NCI-H2081 (cell line): ENCODE measurements at places on chromosomes 7 and 10.

- DNase-seq, result no peak
Measured at GRCh38 chr10:68564712-68565111, 4.6 kb downstream of the TET1 start.

DNA sequence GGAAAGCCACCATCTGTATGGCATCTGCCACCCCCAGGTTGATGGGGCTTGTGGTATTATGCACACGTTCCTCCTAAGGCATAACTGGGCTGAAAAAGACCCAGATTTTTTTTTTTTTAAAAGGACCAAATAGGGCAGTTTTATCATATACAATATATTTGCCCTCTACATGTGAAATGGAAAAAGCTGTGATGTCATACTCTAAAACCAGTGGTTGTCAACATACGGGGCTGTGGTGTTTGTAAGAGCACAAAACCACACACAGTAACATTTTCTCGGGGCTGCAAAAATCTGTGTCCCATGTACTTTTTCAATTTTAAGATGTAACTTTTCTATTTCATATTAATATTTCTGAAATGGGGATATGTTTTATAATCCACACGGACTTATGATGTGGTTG, 34.9 kb downstream of the FAM171A1 start:
- no peak for DNase-seq

- no peak for DNase-seq
Measured at GRCh38 chr7:20779041-20779440, 7.6 kb downstream of the SP8 start.

GRCh38 chr7:25313526-25313925, 85.2 kb upstream of the NPVF start:
- no peak for DNase-seq

- no peak for DNase-seq
Measured at GRCh38 chr10:91883549-91884444, 25.5 kb downstream of the FGFBP3 start.

GRCh38 chr7:20329389-20330238, 1.1 kb upstream of the ITGB8 start:
- peak; percentile 70 for DNase-seq

- DNase-seq, result no peak
Measured at GRCh38 chr7:107396990-107397389, 72.9 kb upstream of the GPR22 start.

DNA sequence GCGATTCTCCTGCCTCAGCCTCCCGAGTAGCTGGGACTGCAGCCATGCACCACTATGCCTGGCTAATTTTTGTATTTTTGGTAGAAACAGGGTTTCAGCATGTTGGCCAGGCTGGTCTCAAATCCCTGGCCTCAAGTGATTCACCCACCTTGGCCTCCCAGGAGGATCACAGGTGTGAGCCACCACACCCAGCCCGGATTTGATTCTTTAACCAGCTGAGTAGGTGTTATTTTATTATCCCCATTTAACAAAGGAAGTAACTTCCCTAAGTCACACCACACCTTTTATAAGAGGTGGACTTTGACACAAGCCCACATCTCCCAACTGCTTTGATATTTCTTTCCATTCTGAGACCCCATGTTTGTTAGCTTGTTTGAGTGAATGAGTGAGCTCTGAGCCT, 25.0 kb downstream of the SLC25A28 start:
- no peak for DNase-seq

GRCh38 chr10:28952523-28952922, 275.2 kb downstream of the BAMBI start:
- DNase-seq, result no peak

GRCh38 chr7:92133133-92133736, 1.0 kb downstream of the CYP51A1 start:
- no peak for DNase-seq

DNA sequence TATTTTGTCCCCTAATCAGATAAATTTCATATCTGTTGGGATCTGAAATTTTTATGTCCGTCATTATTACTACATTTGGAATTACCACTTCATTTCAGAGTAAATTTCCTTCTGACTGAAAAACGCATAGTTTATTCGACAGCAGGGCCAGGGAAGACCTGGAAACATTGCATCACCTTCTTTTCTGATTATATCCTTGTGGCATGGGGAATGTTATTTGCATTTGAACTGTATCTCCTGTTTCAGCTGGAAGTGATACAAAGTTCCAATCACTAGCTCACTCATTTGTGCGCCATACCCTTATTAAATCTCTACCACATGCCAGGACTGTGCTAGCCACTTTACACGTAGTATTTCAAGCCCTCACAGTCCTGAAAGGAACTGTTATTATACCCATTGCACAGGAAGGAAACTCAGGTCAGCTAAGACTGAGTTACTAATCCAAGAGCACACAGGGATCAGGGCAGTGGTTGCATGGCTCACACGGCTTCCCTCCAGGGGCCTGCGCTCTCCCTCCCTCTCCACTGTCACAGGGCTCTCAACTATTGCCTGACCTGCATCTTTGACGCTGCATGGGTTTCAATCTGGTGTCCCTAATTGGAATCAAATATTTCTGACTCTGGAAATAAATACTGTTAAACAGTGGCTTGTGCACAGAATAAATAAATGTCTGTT, 84.4 kb upstream of the NANOS1 start:
- no peak for DNase-seq

DNA sequence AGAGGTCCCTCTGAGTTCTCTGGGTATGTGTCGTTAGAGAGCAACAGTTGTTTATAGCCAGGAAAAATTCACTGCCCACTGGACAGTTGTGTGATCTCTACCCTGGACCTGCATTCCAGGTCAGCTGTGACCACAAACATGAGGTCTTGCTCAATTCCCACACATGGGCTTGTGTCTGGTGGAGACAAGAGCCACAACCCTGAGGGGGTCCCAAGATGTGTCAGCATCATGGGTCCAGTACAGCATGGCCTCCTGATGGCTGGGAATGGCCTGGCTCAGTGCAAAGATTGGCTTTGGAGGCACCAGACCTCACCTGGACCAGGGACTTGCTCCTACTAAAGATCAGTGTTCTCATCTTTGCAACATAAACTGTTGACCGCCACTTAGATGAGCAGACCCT, 751.6 kb downstream of the GRID1 start:
- DNase-seq, result no peak

DNA sequence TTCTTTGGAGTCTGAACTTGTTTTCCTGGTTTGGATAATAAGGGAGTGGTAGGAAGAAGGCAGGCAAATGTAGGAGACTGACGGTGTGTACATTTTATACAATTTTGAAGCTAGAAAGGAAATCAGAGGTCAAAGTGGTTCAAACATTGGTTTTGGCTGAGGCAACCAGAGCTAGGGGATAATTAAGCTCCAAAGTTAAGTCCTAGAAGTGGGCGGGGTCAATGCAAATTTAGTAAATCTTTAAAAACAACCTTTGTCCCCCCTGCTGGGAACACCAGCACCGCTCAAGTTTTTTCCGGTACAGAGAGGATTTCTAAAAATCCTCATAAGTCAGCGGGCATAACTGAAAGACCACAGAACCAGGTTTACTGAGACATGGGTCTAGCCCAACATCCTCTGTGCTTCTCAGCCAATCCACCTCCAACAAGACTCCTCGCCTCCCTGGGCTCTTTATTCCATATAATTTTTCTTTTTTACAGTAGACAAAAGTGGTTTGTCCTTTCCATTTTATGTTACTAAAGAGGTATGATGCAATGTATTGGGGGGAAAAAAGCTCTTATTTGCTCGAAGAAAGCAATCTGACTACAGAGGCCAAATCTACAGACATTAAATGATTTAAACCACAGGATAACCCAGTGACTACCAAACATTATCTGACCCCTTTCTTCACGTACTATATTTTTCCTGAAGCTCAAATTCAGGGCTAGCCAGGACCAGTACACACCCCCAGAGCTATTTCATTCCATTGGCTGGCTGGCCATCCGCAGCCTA, 1.6 kb downstream of the GLUD1 start:
- peak; percentile 3 for DNase-seq

DNA sequence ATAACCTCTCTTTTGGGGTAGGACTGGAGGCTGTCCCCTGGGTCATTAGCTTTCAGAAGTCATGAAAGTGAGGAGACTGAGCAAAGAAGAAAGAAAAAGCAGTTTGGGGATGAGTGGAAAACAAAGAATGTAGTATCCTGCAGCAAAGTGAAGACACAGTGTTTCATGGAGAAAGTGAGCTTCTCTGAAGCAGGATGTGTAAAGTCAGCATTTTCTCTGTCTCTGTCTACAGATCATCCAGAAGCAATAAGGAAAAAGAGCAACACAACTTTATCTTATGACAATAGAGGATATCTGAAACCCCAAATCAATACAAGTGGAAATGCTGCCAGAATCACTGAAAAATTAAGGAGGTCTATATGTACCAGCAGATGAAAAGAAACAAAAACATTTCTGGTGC, 28.4 kb upstream of the ZNF248 start:
- no peak for DNase-seq

DNA sequence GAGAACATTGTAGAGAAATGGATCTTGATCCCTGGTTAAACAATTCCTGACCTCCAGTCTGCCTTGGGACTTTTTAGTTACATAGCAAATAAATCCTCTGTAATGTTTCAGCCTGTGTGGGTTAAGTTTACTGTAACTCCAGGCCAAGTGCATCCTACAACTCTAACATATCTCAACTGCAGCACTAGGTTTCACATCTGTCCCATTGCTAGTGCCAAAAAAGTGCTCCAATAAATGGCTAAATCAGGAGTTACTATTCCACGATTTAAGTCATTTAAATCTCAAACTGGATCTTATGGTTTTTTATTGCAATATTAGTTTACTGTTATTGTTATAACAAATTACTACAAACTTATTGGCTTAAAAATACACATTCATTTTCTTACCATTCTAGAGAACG, 479.6 kb downstream of the GPAM start:
- no peak for DNase-seq

- DNase-seq, result no peak
Measured at GRCh38 chr7:82397879-82398524, 45.6 kb downstream of the CACNA2D1 start.

DNA sequence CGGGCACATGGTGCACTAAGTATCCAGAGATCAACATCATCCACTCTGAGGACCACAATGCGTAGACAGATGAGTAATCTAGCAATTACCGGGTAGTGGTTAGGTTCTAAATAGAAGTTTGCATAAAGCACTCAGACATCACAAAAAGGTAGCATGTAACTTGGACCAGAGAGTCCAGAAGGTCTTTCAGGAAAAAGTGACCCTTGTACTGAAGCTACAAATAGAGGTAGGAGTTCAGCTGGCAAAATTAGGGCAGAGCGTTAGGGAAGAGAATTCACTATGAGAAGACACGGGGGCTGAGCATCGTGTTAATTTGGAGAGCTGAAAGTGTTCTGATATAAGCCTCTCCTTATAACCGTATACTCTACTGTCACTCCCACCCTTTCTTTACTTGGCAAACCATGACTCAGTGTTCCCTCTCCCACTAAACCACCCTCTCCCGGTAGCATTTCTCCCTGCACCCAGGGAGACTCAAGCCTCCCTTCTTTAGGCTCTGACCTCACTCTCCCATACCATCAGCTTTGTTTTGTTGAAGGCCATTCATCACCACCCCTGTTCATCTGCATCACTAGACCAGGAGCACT, 222.2 kb upstream of the FZD1 start:
- no peak for DNase-seq

DNA sequence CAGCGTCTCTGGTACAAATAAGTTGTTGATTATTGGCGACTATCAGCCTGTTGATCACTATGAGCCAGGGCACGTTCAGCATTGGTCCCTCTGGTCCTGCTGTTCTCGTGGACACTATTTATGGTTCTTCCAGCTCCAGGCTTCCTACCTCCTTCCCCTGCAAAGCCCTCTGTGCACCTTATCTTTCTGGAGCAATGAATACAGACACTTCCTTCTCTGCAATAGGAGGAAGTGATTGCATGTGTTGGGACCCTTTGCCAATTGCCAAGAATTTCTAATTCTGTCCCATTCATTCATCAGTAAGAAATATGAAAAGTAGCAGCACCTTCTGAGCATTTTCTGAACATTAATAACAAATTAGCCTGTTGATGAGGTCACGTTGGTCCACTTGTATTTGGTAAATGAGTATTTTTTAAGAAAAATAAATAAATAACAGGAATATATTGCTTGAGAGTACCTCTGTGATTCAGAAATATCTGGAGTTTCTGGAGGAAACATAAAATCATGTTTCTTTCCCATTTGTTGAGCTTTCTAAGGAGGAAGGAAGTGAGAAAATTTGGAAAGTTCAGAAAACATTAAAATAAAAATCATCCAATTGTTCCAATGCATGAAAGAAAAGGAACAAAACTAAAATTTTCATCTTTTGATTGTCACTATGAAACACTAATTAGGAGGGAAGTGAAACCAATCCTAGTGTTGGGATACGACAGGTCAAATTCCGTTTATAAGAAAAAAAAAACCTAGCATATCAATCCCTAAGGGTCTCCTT, 259.1 kb upstream of the KLF6 start:
- no peak for DNase-seq

- DNase-seq, result no peak
Measured at GRCh38 chr7:156661637-156662036, 21.1 kb downstream of the RNF32 start.

- no peak for DNase-seq
Measured at GRCh38 chr10:93604146-93604545, 3.1 kb upstream of the RBP4 start.

- DNase-seq, result no peak
Measured at GRCh38 chr10:94108200-94108599, 114.5 kb downstream of the PLCE1 start.

GRCh38 chr7:1679966-1680730, 10.1 kb downstream of the ELFN1 start:
- DNase-seq, result no peak

DNA sequence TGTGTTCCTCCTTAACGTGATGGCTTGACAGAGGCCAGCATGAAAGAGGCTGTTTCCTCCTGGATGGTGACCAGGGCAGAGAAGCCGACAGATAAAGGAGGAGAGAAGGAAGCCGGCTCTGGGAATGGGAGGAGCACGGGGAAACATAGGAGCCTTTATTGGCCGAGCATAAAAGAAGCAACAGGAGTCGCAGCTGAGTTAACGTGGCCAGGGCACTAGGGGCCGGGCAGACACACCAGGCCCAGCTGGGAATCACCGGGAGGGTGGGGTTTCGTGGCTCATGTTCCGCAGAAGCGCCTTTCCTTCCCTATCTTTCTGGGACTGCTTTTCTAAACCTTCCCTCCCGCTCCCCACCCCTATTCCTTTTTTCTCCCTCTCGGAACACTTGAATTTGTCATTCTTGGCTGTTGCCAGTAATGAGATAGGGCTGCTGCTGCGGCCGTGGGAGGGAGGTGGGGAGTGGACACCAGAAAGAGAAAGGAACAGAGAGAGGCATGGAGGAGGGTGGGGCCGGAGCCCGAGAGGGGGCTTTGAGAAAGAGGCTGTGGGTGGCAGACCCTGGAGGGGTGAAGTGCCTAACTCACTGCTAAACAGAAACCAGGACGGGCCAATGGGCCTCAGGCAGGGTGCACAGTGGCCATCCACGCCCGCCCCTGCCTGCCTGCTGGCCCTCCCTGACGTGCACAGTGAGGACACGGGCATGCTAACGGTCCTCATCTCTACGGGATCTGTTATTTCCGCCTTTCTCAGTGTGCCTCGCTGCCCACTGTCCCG, 65.2 kb downstream of the COL13A1 start:
- no peak for DNase-seq

DNA sequence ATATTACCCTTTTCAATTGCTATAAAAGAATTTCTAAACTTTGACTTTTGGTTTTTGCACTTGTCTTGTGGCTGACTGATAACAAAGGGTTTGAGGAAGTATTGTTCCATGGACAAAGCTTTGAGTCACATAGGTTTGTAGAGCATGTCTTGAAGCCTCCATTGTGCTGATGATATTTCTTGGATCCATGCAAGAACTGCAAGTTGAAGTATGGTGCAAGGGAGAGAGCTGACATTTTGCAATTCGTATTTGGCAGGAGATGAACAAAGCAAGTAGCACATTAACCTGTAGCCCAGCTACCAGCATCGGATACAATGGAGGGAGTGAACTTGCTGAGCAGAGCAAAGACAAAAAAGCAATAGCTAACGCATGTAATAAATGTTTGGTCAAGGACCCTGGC, 23.4 kb downstream of the MGAM2 start:
- no peak for DNase-seq
